Stimulated activated CD8-positive, alpha-beta memory T cell treated with anti-CD3 and anti-CD28 coated beads, Interleukin-4, amount 100 ng/mL, for 4 hours (primary cell): ENCODE measurements at places on chromosomes 2 and 18.

- no peak for DNase-seq
These were observed 140.9 kb downstream of the CAPN13 start for GRCh38 chr2:30666266-30666874.

DNA sequence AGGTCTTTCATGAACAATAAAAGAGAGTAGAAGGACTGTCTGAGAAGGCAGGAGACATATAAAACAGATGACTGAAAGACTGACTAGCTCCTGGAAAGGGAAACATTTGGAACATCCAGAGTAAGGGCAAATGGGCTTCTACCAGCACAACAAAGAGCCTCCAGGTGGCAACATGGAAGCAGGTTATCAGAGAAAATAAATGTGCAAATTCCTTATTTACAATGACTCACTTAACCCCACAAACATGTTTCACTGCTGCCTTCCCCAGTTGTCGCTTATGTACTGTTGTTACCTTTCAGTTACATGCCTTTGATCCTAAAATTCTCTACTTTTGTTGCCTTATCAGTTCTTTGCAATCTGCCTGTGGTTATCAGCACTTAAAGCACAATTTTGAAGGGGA is 117.0 kb downstream of the HIBCH start:
- no peak for DNase-seq

- DNase-seq = no peak
These were observed at the start of gene SLC19A3 for GRCh38 chr2:227717687-227718567. TSS of gene SLC19A3 (minus strand) at chr2:227718028. CDS start at chr2:227702318, 15,710 bp downstream.

DNA sequence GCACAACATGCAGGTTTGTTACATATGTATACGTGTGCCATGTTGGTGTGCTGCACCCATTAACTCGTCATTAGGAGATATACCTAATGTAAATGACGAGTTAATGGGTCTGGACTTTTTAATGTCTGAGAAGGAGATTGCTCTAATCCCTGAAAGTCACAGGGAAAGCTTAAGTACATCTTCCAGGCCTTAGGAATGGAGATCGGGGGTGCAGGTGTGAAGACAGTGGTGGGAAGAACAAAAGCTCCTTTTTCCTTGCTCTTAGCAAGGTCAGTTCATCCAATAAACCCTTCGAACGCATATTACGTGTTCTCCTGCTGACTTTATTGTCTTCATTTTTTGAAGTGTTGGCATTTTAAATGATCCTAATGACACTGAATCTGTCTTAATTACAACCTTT is 50.8 kb upstream of the LAMA1 start:
- DNase-seq = no peak

DNA sequence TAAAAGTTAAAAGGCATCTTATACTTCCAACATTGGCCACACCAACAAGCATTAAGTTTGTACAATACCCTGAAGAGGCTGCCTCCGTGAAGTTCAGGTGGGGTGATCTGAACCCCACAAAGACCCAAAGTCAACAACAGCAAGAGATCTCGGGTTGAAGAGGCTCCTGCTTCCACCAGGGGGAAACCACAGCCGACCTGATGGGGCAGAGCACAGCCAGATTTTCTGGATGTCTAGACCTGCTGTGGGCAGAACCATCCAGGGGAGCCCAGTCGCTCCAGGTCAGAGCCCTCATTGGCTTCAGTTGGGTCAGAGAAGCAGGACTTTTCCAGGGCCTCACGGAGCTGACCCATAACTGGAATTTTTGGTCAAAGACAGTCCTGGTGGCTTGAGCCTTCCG is 66.5 kb upstream of the ACKR3 start:
- no peak for DNase-seq

- DNase-seq = no peak
These were observed 12.4 kb upstream of the IL1R1 start for GRCh38 chr2:102129951-102130646.

DNA sequence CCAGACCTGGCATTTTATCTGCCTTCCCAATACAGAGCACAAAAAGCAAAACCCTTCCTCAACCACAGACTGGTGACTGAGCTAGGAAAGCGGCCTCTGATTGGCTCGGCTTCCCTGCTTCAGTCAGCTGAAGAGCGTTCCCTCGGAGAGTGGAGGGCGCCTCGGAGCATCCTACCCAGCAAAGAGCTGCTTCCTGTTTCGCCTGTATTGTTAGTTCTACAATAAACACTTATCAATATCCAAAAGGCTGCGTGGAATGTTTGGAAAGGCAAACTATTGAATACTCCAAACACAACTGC is 125.0 kb downstream of the CACNB4 start:
- DNase-seq = no peak

GRCh38 chr2:49619804-49620203 is 465.5 kb upstream of the FSHR start:
- no peak for DNase-seq

DNA sequence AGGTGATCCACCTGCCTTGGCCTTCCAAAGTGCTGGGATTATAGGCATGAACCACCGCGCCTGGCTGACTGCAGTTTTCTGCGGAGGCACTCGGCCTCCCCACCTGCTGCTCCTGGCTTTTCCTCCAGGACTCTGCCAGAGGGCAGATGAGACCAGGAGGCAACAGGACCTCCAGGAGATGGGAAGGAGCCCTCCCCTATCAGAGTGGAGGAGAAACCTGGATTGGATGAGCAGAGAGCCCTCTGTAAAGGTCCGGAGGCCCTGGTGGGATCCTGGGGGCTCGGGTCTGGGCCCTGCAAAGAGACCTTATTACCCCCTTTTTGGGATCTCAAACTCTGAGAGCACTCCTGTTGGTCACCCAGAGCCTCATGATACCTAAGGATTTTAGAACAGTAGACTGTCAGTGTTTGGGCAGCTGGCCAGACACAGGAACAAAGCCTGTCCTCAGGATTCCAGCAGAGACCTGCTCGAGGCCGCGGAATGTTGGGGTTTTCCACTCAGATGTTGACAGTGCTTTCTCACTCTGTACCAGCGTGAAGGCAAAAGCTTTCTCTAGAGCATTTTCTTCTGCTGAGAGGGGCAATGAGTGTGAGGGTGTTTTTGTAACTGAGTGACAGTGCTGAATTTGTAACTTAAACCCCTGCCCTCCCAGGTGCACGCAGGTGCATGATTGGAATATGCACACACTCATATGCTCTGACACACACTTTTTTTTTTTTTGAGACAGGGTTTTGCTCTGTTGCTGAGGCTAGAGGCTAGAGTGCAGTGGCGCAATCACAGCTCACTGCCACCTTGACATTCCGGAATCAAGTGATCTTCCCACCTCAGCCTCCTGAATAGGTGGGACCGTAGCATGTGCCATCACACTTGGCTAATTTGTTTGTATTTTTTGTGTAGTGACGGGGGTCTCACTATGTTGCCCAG is 48.4 kb downstream of the NPPC start:
- DNase-seq = no peak

DNA sequence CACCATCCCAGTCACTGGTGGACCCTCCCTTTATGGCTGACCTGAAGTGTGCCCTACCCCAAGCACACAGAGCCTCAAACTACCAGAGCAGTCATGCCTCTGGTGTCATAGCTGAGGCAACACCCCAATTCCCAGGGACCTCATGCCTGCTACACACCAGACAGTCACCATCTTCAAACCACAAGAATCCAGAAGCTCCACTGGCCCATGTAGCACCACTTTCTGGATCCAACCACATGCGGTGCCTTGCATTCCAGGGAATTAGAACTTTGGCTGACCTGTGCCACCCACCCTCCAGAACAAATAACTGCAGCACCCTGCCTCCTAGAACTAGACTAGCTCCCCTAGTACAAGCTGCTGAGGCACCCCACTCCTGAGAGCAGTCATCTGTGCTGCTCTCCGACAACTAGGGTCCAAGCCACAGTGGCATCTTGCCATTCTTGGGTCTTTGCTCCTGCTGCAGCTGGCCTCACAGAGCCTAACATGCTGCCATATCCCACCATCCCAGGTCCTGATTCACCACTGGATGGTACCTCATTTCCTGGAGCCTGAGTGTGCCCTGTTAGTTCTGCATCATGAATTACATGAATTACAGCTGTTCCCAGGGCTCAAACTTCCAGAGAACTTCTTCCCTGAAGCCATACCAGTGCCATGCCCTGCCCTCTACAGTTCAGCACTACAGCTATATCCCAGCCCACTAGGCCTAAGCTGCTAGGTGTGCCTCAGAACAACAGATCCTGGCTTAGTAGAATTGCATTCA is 243.8 kb upstream of the CHST9 start:
- DNase-seq = no peak

DNA sequence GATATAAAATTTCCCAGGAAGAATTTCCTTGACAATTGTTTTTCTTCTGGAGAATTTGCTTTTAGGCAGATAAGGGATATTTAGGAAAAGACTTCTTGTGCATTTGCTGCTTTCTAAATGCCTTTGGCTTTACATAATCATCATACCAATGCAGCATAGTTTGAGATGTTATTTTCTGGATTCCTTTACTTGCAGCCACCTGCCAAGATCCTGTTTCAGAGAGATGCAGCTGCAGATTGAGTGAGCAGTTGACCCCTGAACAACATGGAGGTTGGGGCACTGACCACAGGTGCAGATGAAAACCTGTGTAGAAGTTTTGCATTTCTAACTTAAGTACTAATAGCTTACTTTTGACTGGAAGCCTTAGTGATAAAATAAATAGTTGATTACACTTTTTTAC is 257.9 kb downstream of the RPIA start:
- no peak for DNase-seq

DNA sequence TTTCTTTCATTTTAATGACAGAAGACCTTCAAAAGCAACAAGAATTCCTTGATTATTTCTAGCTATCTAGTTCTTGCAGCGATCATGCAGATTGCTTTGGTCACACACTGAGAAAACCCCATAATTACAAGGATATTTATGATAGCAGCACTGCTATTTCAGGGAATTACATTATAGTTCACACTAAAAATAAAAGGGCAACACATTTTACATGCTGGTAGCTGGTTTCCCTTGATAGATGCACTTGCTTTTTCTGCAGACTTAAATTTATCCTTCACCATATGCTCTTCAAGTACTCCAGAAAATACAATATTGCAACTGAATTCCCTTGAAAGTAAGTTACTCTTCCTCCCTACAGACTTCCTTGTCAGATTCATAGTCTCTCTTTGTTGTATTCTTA is 751.1 kb downstream of the CCDC85A start:
- no peak for DNase-seq

GRCh38 chr2:18345848-18346247 is 214.6 kb downstream of the RDH14 start:
- DNase-seq = no peak

DNA sequence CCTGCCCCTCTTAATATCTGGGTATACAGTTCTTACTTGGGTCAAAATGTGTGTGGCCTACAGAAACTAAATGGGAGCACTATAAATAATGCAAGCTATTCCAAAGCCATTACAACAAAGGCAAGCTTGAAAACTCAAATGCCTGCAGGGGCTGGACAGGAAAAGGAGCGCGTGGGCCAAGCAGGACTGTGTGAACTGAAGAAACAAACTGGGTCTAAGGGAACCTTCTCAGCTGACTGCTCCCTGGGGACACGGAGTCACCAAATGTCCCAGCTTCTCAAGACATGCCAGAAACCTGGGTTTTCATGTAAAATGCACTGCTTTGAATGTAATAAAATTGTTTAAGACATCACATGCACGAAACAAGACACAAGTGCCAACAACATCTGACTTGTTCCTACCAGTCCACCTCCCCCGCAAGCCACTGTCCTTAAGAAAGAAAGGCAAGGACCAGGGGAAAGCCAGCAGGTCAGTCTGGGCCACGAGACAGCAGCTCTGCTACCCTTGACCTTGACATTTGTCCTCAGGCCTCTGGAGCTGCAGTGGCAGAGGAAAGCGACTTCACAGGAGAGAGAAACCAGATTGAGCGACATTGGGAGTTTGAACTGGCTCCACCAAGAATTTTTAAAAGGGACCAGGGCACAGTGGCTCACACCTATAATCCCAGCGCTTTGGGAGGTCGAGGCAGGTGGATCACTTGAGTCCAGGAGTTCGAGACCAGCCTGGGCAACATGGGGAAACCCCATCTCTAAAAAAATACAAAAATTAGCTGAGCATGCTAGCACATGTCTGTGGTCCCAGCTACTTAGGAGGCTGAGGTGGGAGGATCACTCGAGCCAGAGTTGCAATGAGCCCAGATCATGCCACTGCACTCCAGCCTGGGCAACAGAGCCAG is 89.7 kb upstream of the SH3BP4 start:
- DNase-seq = no peak

GRCh38 chr2:105783151-105783738 is 38.5 kb downstream of the NCK2 start:
- no peak for DNase-seq

- no peak for DNase-seq
These were observed 640.4 kb upstream of the CHAC2 start for GRCh38 chr2:53127061-53127650.

- DNase-seq = no peak
These were observed 259.9 kb downstream of the EIPR1 start for GRCh38 chr2:3117650-3118216.

DNA sequence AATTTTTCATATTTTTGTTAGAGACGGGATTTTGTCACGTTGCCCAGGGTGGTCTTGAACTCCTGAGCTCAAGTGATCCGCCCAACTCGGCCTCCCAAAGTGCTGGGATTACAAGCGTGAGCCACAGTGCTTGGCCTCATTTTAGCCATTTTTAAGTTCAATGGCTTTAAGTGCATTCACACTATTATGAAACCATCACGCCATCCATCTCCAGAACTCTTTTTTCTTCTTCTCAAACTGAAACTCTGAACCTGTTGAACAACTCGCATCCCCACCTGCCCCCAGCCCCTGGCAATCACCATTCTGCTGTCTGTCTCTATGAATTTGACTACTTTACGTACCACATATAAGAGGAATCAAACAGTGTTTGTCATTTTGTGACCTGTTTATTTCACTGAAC is 31.3 kb upstream of the ASB18 start:
- DNase-seq = no peak

DNA sequence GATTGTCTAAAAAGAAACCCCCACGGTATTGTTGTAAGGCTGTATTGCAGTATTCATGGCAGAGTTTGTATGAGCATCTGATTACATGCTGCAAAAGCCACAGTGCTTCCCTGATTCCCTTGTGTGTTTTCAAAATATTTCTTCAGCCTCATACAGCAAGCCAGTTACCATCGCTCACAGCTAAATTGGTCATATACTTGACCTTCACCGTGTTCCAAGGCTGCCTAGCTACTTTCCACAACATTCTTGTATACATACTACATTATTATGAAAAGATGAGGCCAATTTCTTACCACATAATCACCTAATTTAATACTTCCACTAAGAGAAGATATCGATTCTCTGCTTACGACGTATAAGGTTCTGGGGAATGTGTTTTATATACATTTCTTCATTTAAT is 576.3 kb upstream of the CNTNAP5 start:
- DNase-seq = no peak

GRCh38 chr2:154032220-154032619 is 160.5 kb downstream of the GALNT13 start:
- DNase-seq = no peak

DNA sequence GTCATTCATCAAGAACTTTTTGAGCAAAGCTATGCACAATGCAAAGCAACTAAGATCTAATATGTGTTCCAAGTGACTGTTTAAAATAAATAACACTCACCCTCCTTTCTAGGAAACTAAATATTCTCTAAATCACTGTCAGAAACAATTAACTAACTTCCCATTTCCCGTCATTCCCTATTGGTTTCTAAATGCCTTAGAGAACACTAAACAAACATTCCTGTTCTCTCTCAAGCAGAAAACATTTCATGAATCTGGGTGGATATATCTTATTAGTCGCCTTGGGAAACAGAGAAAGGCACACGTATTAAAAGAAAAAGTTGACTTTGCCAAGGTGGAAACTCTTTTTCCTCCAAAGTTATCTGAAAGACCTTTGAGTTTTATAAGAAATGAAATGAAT is 735.2 kb downstream of the MBD2 start:
- no peak for DNase-seq
